ENCODE measurements at places on chromosomes 1 and 21.

GRCh38 chr21:29233611-29234540, 64.8 kb upstream of the BACH1 start:
- DNase-seq: no peak

GRCh38 chr1:234863551-234863971, 253.6 kb upstream of the IRF2BP2 start:
- no peak for DNase-seq

GRCh38 chr1:213281640-213282301, 230.7 kb downstream of the RPS6KC1 start:
- peak; percentile 1 for DNase-seq

DNA sequence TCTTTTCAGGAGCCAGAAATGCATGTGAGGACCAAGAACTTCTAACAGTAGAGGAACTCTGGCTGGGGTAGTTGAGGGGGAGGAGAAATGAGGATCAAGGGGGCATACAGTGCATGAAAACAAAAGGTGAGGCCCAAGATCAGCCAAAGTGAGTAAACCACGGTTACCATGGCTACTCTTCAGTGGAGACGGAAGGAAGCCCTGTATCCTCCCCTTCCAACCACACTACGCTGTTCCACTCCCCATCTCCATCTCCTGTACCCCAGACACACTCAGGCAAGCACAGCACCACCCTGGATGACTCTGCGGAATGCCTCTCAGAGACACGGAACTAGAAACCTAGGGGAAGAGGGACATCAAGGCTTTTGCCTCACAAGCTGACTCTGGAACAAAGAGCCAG, 157.6 kb upstream of the CAMK1G start:
- no peak for DNase-seq

GRCh38 chr1:93694039-93694438, 12.4 kb upstream of the BCAR3 start:
- DNase-seq: no peak

GRCh38 chr1:34278211-34278610, 101.5 kb downstream of the C1orf94 start:
- no peak for DNase-seq

DNA sequence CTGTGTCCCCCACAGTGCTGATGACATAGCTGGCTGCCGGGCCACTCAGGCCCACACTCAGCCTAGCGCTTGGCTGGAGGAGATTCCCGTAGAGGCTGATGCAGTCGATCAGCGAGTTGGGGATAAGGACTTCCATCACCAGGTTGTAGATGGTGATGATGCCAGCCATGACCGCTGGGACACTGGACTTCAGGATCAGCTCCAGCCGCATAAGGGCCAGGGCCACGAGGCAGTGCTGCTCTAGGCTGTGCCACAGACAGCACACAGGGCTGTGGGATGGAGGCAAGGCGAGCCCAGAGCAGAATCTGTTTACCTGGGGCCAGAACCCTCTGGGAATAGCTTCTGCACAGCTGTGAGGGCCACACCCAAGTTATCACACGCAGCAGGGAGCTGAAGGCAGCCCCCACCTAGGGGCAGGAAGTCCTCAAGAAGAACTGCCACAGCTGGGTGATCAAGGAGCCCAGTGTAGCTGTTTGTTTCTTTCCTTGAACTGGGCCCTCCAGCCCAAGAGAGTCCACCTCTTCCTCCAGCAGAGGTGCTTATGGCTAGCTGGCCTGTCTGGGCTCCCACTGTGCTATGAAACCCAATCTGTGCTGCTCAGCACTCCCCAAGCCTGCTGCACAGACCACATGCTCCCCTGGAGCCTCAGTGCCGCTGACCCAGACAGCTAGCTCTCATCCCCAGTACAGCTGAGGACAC, 6.2 kb downstream of the SLC2A1 start:
- no peak for DNase-seq

DNA sequence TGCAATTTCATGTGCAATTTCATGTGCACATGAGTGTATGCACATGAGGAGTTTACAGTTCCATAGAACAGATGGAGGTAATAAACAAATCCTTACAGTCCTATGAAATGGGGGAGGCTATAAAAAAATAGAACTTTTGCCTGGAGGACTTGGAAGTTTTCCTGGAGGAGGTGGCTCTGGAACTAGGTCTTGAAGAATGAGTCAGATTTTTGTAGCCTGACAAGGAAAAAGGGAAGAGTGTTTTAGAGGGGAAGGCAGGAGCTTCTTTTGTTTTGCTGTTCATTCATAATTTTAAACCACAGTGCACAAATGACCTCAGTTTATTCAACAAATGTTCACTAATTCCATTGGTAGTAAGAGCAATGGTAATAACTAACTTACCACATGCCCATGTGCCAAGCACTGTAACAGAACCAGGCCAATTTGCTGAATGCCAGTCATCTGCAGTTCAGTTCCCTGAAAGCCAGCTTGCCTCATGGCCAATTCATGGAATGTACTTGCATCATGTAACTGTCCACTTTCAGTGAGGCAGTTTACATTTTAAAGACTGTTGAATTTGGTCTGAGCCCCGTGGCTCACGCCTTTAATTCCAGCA, 2.7 kb downstream of the DIO1 start:
- DNase-seq: no peak

- DNase-seq: no peak
Observed at GRCh38 chr1:7257225-7257624, 472.0 kb downstream of the CAMTA1 start.

- DNase-seq: no peak
Observed at GRCh38 chr1:117147341-117147831, 25.8 kb upstream of the TRIM45 start.

DNA sequence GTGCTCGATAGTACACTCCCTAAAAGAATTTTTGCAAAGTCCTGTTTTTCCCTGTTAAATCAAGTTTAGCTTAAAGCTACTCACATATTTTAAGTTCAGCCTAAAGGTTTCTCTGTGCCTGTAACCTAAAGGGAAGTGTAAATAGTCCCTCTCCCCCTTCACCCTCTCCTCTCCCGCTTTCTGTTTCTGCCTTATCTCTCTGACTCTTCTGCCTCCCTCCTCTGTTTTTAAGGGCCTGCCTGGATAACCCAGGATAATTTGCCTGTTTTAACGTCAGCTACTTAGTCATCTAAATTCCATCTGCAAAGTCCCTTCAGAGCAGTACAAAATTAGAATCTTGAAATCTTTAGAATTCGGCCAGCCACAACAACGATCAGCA, 92.6 kb downstream of the NID1 start:
- no peak for DNase-seq

DNA sequence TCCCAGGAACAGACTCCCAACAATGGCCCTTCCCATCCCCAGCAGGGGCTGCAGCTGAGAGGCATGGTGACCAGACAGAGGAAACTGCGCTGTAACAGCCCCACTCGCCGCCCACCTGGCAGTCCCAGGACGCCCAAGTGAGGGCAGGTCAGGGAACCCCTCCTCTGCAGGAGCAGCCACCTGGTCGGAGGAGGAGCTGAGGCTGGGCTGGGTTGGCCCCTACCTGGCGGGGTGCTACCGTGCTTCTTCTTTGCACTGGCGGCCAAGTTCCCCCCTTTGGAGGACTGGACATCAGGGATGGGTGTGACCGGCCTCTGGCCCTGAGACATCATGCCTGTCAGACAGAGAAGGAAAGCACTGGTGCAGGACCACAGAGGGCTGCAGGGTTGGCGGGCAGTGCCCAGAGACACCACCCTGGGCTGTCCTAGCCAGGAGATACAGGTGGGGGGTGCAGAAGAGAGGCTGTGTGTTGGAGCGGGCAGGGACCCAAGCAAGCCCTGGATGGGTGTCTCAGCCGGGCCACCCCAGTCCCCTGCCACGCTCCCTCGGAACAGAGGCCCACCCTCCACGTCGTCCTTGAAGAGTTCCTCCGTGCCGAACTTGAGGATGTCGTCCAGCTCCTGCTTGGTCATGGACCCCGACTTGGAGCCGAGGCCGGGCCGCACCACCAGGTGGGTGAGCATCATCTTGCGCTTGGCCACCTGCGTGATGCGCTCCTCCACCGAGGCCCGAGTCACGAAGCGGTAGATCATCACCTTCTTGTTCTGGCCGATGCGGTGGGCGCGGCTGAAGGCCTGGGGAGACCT, 51.6 kb downstream of the CHD5 start:
- no peak for DNase-seq

DNA sequence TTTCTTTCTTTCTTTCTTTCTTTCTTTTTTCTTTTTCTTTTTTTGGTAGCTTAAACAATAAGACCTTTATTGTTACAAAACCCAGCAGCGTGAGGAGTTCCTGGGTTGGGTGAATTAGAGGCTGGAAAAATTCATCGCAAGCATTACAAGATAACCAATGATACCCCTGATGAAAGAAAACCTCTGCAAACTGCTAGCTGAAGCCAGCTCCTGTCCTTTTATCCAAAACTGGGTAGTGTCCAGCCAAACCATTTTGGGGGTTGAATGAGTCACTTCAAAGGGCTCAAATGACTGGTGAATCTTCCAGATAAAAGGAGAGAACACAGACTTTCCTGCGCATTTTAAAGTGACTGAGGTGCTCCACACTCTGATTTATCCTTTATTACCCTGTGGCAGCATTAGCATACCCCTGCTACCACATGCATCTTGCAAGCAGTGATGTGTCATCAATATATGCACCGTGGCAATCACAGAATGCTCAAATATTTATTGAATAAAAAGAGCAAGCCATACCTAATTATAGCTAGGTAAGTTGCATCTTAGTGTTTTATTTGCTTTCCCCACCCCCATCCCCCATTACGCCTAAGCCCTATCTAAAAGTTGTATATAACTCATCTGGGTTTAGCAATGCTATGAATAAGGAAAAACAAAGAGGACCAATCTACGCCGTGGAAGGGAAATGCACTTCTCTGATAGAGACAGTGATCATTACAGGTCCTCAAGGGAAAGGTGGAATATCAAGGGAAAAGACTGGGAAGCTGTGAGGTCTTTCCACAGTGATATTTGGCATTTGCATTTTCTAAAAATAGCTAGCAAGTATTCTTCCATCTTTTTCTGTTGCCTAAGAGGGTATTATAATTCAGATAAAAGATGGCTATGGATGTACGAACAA, 32.4 kb upstream of the CEP350 start:
- no peak for DNase-seq

GRCh38 chr1:184866991-184867788, 107.1 kb downstream of the NIBAN1 start:
- no peak for DNase-seq

GRCh38 chr1:169245706-169246105, 121.9 kb downstream of the NME7 start:
- no peak for DNase-seq

- no peak for DNase-seq
Observed at GRCh38 chr1:12556368-12556930, 61.6 kb downstream of the DHRS3 start.

DNA sequence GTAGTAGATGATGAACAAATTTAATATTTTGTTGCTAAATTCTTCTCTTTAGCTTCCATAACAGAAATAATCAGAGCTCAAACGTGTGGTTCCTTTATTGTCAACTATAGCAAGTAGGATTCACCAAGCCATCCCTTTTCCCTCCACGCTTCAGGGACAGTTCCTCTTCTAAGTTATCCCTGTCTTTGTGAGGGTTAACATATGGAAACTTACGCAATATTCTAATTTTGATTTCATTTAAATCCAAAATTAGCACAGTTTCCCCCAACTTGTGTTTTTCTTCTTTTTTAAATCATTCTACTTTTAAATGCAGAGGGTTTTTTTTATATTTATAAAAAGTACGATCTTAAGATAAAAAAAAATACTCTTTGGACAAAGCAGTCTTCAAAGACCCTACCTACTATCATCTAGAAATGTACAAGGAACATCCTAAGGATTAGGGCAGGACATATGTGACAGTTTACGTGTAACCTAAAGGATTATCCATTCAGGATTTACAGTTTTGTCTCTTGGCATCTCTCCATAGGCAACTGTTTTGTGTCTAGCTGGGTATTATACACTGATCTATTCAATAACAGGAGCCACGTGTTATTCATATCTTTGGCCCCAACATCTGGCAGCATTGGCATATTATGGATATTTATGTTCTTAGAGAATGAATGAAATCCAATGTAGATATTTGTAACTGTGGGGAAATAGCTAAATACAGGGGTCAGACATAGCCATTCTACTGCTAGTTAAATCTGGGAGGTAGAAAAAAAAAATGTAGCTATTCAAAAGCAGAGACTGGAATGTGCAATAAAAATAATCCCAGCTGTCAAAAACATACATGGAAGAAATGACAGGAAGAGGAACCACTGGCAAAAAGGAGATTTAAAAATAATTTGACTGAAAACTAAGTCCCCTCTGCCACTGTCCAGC, 272.9 kb downstream of the NEGR1 start:
- DNase-seq: no peak

DNA sequence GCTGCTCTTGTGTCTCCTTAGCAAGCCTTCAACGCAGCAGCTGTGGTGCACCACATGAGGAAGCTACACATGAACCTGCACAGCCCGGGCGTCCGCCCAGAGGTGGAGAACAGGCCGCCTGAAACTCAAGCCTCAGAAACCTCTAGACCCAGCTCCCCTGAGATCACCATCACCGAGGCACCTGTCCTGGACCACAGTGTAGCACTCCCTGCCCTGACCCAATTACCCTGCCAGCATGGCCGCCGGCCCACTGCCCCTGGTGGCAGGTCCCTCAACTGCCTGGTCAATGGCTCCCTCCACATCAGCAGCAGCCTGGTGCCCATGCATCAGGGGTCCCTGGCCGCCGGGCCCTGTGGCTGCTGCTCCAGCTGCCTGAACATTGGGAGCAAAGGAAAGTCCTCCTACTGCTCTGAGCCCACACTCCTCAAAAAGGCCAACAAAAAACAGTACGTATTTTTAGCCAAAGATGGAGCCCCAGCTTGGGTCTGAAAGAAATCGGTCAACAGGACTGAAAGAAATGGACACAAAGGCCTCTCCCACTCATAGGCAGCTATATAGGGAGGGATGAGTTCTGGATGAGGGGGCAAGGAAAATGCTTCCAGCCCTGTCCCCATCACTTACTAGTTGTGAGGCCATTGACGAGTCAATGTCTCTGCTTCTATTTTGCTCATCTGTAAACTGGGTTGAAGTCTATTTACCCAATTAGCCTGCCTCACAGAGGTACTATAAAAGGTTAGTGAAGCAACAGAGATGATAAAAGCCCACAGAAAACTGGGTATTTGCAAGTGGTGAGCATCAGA, 28.5 kb downstream of the CAMK1G start:
- DNase-seq: no peak

DNA sequence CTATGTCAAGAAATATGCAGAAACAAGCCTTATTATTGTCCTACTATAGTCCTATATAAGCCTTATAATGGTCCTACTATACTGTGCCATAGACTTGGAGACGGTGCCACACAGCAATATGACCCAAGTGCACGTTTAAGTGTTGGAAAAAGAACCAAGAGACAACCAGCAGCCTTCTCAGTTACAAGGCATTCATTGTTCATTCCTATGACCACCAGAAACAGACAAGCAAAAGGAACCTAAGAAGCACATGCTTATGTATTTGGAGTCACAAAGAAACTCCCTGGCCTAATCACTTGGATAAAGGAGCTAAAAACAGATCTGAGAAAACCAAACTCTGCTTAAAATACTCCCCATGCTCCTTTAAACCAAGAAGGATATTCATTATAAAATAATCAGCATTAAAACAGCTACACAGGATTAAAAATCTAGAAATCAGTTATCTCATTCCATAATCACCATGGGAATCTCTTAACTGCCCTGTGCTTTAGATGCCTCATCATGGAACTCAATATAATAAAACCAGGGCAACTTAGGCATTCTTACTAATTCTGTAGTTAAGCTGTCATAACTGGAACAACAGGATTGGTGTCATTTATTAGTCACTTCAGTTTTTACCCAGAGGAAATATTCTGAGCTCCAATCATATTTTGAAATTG, 7.0 kb downstream of the COLGALT2 start:
- DNase-seq: no peak
